ENCODE measurements at places on chromosomes 1 and 21. TPM values are rescaled to one million over a fixed set of nuclear protein-coding genes. Genes with fewer than 3 reads are reported as not detected.

The KIAA0319L gene
- total RNA-seq, result 43.5 TPM

The SCAF4 gene
- 28.7 TPM for total RNA-seq

The RIPK4 gene
- total RNA-seq, result 1.8 TPM

The BMP8B gene
- not detected for total RNA-seq

The AADACL4 gene
- total RNA-seq, result not detected

The FTCD gene
- 2.0 TPM for total RNA-seq

The IFNAR1 gene
- total RNA-seq, result 42.9 TPM

The BCAN gene
- 0.41 TPM for total RNA-seq

The TCHH gene
- 0.86 TPM for total RNA-seq

The SYCP1 gene
- total RNA-seq, result not detected

The NTMT2 gene
- 0.43 TPM for total RNA-seq

The PTAFR gene
- total RNA-seq, result 0.24 TPM

The SDC3 gene
- total RNA-seq, result 135 TPM

The SLC45A1 gene
- total RNA-seq, result 0.95 TPM

The GJB4 gene
- total RNA-seq, result not detected

The STUM gene
- total RNA-seq, result not detected
